ENCODE measurements at places on chromosomes 3 and 15. TPM values are rescaled to one million over a fixed set of nuclear protein-coding genes. Genes with fewer than 3 reads are reported as not detected.

NMB gene
- total RNA-seq, result 4.8 TPM

SI gene
- not detected for total RNA-seq

MAGI1 gene
- total RNA-seq, result 21.6 TPM

EDC3 gene
- 9.6 TPM for total RNA-seq

Measured in esophagus muscularis mucosa (tissue), 4 donors.